ENCODE measurements at places on chromosomes 2 and 18. TPM values are rescaled to one million over a fixed set of nuclear protein-coding genes. Genes with fewer than 3 reads are reported as not detected.

DNA sequence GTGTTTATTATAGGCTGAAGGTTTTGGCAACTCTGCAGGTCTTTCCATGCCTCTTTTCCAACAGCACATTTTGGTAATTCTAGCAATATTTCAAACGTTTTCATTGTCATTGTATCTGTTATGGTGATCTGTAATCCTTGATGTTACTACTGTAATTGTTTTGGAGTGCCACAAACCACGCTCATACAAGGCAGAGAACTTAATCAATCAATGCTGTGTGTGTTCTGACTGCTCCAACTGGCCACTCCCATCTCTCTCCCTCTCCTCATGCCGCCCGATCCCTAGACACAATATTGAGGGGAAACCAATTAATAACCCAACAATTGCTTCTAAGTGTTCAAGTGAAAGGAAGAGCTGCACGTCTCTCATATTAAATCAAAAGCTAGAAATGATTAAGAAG is 32.9 kb downstream of the HDLBP start:
- DNase-seq = no peak
- H3K27ac ChIP-seq = no peak overlapping the region
- H3K36me3 ChIP-seq = no peaks in the 10 kb centered on the region
- no peak overlapping the region for H3K4me3 ChIP-seq

DNA sequence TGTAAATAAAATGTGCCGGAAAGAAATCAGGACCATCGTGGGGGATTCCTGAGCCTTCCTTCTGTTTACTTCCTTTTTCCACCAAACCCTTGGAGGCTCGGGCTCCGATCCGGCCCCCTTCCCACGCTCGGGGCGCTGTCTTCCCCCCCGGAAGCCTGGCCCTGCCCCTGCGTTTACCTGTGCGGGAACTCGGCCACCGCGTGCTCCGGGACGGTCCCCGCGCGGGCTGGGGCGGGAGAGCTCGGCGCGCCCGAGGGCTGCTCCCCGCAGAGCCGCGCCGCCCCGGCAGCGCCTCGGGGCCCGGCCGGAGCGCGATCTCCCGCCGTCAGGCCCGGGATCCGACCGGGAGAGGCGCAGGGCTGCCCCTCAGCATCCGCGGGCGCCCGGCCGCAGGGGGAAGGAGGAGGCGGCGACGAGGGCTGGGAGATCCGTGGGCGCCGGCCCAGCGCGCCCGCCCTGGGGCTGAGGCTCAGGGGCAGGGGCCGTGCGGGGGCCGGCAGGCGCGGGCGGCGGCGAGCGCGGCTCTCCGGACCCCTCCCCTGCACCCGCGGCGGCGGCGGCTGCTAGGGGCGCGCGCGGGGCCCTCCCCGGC is 435 bp downstream of the ADCY3 start:
- no peaks in the 10 kb centered on the region for H3K27me3 ChIP-seq
- peak overlapping the region; percentile 57 for H3K4me3 ChIP-seq
- no peaks in the 10 kb centered on the region for H3K36me3 ChIP-seq
- peaks cover 11% of the 10 kb centered on the region for H3K4me1 ChIP-seq

DNA sequence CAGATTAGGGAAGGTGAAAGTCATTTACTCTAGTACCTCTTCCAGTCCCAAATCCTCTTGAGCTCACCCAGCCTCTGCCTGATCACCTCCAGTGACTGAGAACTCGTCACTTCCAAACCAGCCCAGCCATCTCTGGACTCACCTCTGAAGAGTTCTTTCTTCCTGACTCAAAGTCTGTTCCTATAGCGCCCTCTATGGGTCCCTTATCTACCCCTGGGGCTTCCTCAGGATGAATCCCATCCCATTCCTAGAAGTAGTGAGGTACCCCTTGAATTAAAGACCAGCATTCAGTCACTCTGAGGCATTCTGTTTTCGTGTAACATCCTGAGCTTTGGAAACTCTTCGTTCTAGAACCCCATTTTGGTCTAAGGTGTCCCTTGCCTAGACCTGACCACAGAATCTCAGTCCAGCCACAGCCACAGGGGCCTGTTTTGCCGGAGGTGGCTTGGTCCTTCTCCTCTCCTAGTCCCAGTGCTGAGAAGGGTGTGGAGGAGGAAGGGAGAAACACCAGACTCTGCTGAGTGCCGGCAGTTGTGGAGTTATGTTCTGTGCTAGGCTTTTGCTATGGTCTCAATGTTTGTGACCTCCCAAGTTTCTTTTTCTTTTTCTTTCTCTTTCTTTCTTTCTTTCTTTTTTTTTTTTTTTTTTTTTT is 32.7 kb downstream of the SIX3 start:
- H3K4me1 ChIP-seq = no peaks in the 10 kb centered on the region
- no peaks in the 10 kb centered on the region for H3K27me3 ChIP-seq
- H3K36me3 ChIP-seq = no peaks in the 10 kb centered on the region
- no peak overlapping the region for H3K27ac ChIP-seq
- no peak for DNase-seq
- H3K4me3 ChIP-seq = no peak overlapping the region

- no peaks in the 10 kb centered on the region for H3K4me1 ChIP-seq
- no peaks in the 10 kb centered on the region for H3K27me3 ChIP-seq
- DNase-seq = no peak
- H3K27ac ChIP-seq = no peak overlapping the region
Measured at GRCh38 chr2:37698931-37699481, 27.6 kb upstream of the CDC42EP3 start.

- no peaks in the 10 kb centered on the region for H3K27me3 ChIP-seq
- no peaks in the 10 kb centered on the region for H3K36me3 ChIP-seq
- no peak overlapping the region for H3K4me3 ChIP-seq
- no peak overlapping the region for H3K27ac ChIP-seq
Measured at GRCh38 chr2:181170256-181170655, 189.9 kb downstream of the UBE2E3 start.

- H3K4me1 ChIP-seq = no peaks in the 10 kb centered on the region
- H3K27ac ChIP-seq = no peak overlapping the region
- no peaks in the 10 kb centered on the region for H3K27me3 ChIP-seq
- no peak for DNase-seq
Measured at GRCh38 chr2:238712011-238712410, 135.9 kb upstream of the TWIST2 start.

GRCh38 chr2:233853353-233853752 is 982 bp downstream of the HJURP start:
- peak overlapping the region; percentile 90 for H3K4me3 ChIP-seq
- no peak for DNase-seq
- H3K27ac ChIP-seq = no peak overlapping the region
- peaks cover 30% of the 10 kb centered on the region for H3K4me1 ChIP-seq
- no peaks in the 10 kb centered on the region for H3K36me3 ChIP-seq

- H3K27me3 ChIP-seq = no peaks in the 10 kb centered on the region
- no peak for DNase-seq
- peak overlapping the region; percentile 63 for H3K27ac ChIP-seq
- H3K4me3 ChIP-seq = no peak overlapping the region
- peaks cover 39% of the 10 kb centered on the region for H3K4me1 ChIP-seq
- H3K36me3 ChIP-seq = no peaks in the 10 kb centered on the region
Measured at GRCh38 chr2:20599001-20599600, 51.8 kb downstream of the HS1BP3 start.

DNA sequence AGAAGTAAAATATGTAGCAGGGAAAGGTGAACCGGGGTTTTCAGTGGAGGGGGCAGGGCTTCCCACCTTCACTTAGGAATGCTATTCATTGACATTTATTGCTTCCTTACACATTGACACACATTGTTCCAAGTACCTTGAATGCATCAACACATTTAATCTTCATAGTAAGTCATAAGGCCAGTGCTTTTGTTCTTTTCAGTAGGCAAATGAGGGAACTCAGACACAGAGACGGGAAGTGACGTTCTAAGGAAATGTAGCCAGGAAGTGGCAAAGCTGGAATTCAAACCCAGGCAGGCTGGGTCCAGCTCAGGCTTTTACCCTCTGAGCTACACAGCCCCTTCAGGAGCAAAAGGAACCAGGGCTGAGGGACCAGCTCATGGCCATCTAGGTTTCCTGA is 20.7 kb downstream of the BMP10 start:
- H3K4me1 ChIP-seq = no peaks in the 10 kb centered on the region
- no peak overlapping the region for H3K4me3 ChIP-seq
- H3K36me3 ChIP-seq = no peaks in the 10 kb centered on the region
- no peak overlapping the region for H3K27ac ChIP-seq
- DNase-seq = no peak
- H3K27me3 ChIP-seq = no peaks in the 10 kb centered on the region

DNA sequence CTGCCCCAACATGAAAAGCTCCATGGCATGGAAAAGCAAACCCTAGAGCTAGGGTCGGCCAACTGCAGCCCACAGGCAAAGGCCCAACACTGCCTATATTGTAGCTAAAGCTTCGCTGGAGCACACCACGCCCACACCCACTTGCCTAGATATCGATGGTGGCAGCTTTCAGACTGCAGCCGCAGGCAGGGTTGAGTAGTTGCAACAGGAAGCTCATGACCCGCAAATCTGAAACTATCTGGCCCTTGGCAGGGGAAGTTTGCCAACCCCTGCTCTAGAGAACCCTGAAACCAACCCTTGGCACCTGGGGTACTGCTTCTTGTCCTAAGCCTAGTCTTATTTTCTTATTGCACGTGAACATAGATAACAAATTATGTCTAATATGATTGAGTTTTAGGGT is 250.0 kb downstream of the SOX11 start:
- H3K27ac ChIP-seq = no peak overlapping the region
- no peaks in the 10 kb centered on the region for H3K4me1 ChIP-seq
- DNase-seq = no peak
- H3K27me3 ChIP-seq = no peaks in the 10 kb centered on the region

DNA sequence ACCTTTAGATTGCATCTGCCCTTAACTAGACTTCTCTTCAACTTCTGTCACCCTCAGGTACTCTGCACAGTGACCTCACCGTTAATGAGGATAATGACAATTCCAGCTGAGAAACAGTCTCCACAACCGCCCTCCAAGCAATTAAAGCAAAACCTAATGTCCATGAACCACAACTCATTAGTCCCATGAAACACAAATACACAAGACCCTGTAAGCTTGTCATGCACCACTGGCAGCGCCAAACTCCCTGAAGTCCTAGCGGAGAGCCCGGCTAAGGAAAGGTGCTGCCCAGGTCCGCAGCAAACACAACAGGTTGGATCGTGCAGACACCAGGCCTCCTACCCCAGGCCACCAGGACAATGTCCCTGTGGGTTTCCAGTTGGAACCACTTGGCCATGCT is 7.4 kb downstream of the SMAD7 start:
- no peak overlapping the region for H3K4me3 ChIP-seq
- peak overlapping the region; percentile 69 for H3K27ac ChIP-seq
- DNase-seq = no peak
- H3K27me3 ChIP-seq = no peaks in the 10 kb centered on the region
- peaks cover 45% of the 10 kb centered on the region for H3K4me1 ChIP-seq
- H3K36me3 ChIP-seq = no peaks in the 10 kb centered on the region

- H3K27ac ChIP-seq = no peak overlapping the region
- no peak for DNase-seq
- no peaks in the 10 kb centered on the region for H3K4me1 ChIP-seq
Measured at GRCh38 chr18:24115628-24116027, 23.2 kb upstream of the CABYR start.

GRCh38 chr2:218813771-218814460 is 17.7 kb downstream of the PRKAG3 start:
- H3K27ac ChIP-seq = no peak overlapping the region
- no peaks in the 10 kb centered on the region for H3K27me3 ChIP-seq
- no peak for DNase-seq

DNA sequence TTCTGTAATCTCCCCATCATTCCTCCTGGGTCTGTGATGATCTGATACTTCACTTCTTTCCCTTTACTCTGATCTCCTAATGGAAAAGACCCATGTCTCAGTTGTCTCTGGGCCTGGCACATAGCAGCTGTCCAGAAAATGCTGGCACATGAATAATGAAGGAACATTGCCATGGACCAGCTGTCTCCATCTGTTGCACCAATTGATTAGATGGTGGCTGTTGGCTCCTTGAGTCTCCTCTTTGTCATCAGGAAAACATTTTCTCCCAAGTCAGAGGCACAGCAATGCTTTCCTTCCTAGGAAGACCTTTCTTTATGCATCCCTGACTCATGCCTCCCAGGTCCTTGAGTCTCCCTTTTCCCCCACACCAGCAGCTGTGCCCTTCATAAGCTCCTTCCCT is 286.2 kb upstream of the CXCR4 start:
- DNase-seq = no peak
- no peak overlapping the region for H3K27ac ChIP-seq
- no peaks in the 10 kb centered on the region for H3K4me1 ChIP-seq
- H3K27me3 ChIP-seq = no peaks in the 10 kb centered on the region
- no peak overlapping the region for H3K4me3 ChIP-seq

DNA sequence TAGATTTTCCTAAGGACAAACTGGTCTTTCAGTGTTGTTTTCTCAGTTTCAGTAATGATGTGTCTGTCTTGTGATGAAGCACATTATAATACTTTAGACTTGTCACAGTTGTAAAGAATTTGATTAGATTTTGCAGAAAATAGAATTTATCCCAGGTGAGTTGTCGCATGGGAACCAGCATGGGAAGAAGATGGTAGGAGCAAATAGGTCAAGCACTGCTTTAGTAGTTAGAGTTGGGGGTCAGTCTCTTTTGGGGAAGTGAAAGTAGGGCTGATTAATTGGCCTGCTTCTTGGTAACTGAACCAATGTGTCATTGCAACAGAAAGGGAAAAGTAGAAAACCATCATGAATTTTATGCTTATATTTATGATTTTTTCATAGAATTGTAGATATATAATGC is 153.2 kb upstream of the MYO3B start:
- no peaks in the 10 kb centered on the region for H3K4me1 ChIP-seq
- no peak overlapping the region for H3K27ac ChIP-seq
- no peaks in the 10 kb centered on the region for H3K27me3 ChIP-seq
- H3K4me3 ChIP-seq = no peak overlapping the region

DNA sequence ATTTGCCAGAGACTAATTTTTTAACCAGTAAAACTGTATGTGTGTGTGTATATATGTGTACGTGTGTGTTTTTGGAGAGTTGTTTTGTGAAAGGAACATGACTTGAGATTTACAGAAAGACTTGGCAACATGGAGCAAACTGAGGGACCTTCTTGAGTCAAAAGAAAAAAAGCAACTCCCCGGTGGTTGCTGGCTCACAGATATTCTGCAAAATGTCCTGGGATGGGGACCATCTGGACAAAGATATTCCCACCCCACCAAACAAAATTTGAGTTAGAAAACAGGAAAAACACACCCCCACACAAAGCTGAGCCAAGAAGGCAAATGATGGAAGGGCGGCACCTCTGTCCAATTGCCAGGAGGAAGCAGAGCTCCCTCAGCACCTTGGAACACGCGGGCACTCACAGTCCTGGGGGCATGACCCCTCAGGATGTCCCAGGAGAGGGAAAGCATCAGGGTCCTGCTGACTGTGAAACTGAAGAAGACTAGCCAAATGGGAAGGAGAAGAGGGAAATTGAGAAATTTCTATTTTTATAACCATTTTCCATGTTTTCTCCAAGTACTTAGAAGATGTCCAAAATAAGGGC is 290.2 kb upstream of the ACVR2A start:
- no peak overlapping the region for H3K4me3 ChIP-seq
- no peak for DNase-seq
- no peaks in the 10 kb centered on the region for H3K36me3 ChIP-seq
- H3K27ac ChIP-seq = no peak overlapping the region

- H3K27me3 ChIP-seq = no peaks in the 10 kb centered on the region
- no peaks in the 10 kb centered on the region for H3K36me3 ChIP-seq
- no peak overlapping the region for H3K27ac ChIP-seq
- no peak overlapping the region for H3K4me3 ChIP-seq
- DNase-seq = no peak
Measured at GRCh38 chr2:82023710-82024109, 1719.2 kb upstream of the LRRTM1 start.

RBM45 gene
- 9.3 TPM for total RNA-seq

FOXI3 gene
- total RNA-seq = not detected

NEU2 gene
- not detected for total RNA-seq

SRD5A2 gene
- total RNA-seq = not detected

ALPP gene
- total RNA-seq = not detected

SERPINB7 gene
- 1.1 TPM for total RNA-seq

RPRM gene
- not detected for total RNA-seq

ACYP2 gene
- total RNA-seq = 5.7 TPM

Measured in esophagus squamous epithelium (tissue), 5 donors.